ENCODE measurements at places on chromosomes 5 and 9.

DNA sequence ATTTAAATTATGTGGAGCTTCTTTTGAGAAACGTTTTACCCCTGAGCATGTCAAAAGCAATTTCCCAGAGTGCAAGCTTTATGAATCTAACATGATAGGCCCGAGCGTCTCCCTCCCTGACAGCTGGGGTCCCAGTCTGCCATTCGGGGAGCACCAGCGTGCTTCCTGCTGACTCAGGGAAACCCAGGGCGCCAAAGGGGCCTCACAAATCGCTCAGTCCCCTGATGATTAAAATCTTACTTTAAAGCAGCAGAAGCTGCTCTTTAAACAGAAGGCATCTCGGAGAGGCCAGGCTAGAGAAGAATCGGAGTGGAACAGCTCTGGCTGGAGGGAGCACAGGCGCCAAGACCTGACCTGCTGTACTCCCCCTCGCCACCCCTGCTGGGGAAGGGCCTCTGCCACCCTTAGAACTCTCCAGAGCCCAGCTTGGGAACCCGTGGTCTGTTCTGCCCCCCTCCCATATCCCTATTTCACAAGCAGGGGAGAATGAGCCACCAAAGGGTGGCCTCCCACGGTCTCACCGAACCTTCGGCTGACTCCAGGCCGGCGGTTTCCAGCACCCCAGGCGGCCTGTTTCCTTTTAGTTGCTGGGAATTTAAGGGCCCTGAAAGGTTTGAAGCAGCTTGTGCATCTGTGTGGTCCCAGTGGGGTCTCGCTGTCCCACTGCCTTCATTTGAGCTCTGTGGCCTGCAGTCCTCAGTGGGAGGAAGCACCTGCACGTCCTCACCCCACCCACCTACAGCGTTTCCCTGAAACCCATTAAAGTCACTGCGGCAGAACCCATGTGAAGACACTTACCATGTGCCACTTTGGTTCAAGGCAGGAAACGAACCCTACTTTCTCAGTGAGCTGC is 147.6 kb downstream of the COL23A1 start:
- DNase-seq, result no peak

DNA sequence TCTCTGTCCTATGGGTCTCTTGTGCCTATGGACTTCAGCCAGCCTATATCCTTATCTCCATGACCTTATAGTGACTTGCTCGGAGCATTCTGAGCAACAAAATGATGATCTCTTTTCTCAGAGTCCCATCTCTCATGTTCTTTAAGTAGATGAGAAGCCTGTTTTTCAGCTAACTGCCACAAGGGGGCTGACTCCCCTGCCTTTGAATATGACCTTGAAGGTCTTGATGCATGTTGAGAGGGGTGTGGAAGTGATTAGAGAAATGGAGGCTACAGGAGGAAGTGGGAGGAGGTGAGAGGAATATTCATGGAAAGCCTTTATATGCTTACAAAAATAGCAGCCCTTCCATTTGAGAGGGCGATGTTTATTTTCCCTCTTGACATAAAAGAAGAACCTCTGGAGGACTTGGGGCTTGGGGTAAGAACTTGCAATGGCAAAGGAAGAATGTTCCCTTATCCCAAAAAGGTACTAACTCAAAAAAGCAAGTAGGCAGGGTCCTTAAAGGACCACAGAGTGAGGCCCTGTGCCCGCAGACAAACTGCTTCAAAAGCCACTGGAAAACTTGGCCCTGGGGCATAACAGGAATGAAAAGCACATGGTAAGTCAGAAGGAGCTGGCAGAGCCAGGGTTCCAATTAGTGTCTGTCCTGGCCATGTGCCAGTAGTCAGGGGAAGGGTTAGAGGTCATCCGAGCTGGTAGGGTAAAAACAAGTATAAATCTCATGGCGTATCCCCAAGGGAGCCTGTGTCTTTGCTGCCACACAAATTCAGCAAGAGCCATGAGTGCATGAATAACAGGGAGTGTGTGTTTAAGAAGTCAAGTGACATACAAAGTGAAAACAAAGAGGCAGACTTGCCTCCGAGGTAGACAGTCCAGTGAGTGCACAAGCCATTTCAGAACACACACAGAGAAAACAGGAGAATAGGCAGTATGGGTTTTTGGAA is 39.1 kb downstream of the FGD3 start:
- DNase-seq, result peak; percentile 66

GRCh38 chr9:87146933-87147332 is 199.6 kb upstream of the GAS1 start:
- DNase-seq, result no peak

- DNase-seq, result no peak
These were observed 13.4 kb upstream of the RNU6ATAC start for GRCh38 chr9:134177624-134178393.

GRCh38 chr5:3210531-3210930 is 385.1 kb upstream of the IRX1 start:
- no peak for DNase-seq

DNA sequence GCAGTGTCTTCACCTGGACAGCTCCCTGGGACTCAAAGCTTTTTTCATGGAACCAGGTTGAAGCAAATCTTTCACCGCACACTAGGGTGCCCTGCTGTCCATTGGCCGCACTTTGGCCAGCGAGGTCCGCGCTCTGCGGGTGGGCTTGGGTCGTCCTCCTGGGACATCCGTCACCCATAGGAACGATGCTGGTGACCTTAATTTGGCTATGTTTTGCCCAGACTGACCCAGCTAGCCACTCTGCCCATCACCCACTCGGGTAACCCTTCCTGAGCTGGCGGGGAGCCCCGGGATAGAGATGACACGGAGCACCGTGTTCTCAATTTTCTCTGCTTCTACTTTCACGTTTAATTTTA is 25.9 kb downstream of the ZDHHC11B start:
- DNase-seq, result no peak

DNA sequence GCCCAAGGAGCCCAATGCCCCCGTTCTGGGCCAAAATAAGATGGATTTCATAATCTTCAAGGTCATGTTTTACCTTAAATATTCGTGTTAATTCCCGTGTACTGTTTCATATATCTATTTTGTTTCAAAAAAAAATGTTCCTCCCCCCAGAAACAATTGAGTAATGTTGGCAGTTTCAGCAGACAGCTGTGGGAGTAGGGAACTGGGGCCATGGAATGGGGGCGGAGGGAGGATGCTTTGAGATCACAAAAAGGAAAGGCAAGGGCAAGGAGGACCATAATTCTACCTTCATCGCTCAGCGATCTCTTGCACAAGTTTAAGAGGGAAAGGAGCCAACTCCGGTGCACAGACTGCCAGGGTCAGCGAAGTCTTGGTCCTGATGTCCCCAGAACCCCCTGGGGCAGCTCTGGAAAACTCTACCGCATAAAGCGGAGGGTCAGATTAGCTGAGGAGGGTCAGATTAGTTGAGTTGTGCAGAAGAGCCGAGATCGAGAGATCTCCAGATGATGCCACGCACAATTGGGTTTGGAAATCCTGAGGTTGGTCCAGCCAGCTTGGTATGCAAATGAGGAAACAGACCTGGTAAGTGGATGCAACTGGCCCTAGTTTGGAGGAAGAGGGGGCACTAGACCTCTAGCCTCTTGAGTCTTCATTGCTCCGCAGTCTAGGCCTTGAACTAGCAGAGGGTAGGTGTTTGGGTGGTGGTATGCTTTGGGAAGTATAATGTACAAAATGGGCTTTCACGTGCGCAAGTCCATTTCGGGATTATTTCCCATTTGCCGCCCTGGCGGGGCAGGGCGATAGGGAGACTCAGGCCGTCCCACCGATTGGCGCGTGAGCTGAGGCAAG is 24.0 kb downstream of the CDKN2A start:
- DNase-seq, result no peak

- DNase-seq, result no peak
These were observed 435.4 kb upstream of the GRAMD2B start for GRCh38 chr5:125987677-125988255.

GRCh38 chr5:134510970-134511795 is 14.3 kb upstream of the JADE2 start:
- DNase-seq, result peak; percentile 77

- no peak for DNase-seq
These were observed 129.7 kb upstream of the OTULINL start for GRCh38 chr5:14451871-14452270.

DNA sequence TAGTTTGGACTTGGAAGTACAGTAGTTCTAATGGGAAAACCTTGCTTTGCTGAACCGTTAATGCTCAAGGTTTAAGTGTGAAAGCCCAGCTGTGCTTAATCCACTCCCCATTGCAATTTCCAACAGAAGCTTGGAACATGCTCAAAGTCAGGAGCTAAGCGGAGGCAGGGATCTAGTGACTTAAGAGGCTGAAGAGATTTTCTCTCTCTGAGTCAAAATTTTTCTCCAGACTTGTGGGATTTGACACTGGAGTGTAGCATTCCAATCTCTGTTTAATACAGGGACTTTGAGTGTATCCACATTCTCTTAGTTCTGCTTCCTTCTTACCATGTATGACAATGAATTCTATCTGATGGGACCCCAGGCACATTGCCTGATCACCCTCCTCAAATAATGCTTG is 471.8 kb downstream of the KIF4B start:
- DNase-seq, result no peak

GRCh38 chr9:136734837-136735496 is 7.8 kb downstream of the LCN10 start:
- DNase-seq, result peak; percentile 48

DNA sequence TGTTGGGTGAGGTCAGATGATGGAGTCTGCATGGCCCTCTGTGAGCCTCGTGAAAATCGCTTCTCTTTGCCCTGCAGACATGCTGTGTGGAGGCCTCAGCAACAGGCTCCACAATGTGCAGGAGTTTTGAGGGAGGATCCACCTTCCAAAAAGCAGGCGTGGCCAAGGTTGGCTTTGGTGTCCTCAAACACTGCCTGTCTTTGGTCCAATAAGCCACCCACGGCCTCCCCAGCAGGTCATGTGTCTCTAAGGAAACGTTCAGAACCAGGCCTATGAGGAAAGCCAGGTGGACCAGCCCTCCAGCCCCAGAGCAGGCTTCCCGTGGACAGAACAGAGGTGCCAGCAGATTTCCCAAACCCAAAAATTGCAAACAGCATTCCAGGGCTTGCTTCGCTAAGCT is 340.7 kb upstream of the IRX2 start:
- DNase-seq, result no peak

DNA sequence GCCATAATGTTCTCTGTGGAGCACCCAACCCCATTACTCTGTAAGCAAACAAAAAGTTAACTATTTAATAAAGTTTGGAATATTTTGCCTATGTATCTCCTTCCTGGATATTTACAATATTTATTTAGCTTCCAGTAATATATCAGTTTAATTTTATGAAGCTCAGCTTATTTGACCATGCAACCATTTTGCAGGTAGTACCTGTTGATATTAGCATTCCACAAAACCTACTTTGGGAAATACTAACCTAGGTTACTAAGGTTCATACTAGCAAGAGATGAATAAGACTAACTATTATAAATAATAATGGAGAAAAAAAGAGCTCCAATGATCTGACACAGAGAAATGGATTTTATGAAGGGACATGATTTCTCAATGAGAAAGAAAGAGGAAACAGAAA is 506.4 kb downstream of the PDE4D start:
- DNase-seq, result no peak

DNA sequence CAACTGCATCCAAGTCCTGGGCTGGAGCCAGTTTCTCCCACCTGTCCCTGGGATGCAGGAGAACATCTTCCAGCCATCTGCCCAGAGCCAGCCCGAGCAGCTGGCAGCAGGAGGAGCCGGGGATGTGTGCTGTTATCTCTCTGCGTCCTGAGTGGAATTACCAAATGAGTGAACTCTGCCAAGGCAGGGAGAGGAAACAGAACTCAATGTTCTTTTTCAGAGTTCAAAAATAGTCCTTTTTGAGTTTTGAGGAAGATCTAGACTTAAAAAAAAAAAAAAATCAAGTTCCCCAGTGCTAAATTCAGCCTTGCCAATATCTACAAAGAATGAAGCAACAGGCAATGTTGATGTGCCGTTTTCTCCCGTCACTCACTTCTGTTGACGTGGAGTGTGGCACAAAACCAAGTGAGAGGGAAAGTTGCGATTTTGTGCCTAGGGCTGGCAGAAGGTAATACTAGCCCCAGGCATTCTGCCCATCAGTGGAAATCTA is 56.2 kb downstream of the TMOD1 start:
- no peak for DNase-seq

DNA sequence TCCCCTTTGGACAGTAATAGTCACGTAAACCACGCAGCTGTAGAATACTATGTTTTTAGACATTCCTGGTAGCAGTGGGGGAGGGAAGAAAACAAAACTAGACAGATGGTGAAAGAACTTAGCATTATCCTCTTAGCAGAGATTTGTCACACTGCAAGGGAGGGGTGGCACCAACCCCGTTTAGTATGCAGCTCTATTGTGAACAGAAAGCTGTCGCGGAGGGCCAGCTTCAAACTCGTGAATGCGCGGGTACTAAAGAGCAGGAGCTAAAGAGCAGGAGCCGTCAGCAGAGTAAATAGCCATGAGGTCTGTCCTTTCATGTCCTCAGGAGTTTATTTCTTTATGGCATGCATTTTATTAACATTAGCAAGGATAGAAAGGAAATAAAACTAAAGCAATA is 141.9 kb upstream of the SLC12A2 start:
- no peak for DNase-seq

DNA sequence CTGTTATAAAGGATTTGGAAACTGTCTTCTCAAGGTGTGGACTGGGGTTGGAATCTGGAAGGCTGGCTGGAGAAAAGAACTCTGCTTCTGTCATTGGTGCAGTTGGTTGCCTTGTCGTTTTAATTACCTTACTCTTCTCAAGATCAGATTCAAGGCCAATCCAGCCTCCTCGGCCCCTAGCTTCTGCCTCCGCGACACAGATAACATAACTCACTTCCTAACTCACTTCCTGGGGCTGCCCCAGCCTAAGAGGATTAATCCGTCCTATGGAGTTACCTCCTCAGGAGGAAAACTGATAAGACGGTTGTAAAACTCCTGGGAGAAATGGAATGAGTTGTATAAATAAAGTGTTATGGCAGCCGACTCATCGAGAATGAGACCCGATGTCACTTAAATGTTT is 389.1 kb upstream of the WWC1 start:
- DNase-seq, result no peak

DNA sequence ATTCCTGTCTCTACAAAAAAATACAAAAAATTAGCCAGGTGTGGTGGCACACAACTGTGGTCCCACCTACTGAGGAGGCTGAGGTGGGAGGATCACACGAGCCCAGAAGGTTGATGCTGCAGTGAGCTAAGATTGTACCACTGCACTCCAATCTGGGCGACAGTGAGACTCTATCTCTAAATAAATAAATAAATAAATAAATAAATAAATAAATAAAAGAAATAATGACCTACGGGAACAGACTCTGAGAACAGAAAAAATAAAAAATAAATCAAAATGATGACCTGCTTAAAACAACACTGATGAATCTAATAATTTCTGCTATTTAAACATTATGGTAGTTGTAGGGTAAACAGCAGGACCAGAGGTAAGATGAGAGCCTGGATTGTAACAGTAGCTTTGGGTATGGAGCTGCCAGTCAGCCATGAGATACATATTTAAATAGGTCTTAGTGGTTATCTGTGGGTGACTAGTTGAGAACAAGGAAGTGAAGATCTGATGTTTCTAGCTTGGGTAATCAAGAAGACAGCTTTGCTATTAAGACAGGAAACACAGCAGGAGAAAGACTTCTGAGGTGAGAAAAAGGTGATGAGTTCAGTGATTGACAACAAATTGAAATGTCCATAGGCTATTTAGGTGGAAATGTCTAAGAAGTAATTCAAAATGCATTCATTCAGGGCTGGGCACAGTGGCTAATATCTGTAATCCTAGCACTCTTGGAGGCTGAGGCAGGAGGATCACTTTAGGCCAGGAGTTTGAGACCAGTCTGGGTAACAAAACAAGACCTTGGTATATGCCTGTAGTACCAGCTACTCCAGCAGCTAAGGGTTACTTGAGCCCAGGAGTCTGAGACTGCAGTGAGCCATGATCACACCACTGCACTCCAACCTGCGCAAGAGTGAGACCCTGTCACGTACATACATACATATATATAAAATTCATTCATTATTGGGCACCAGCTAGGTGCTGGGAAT is 11.0 kb downstream of the RNF145 start:
- no peak for DNase-seq
